ENCODE measurements at places on chromosomes 3 and 15.
A peak's percentile ranks its signal among the peaks of the same experiment; 100 is the strongest.

- no peak for DNase-seq
Observed at GRCh38 chr3:177563243-177563780, 366.0 kb upstream of the TBL1XR1 start.

GRCh38 chr15:94002041-94002440 lies 229.3 kb upstream of the MCTP2 start:
- no peak for DNase-seq

DNA sequence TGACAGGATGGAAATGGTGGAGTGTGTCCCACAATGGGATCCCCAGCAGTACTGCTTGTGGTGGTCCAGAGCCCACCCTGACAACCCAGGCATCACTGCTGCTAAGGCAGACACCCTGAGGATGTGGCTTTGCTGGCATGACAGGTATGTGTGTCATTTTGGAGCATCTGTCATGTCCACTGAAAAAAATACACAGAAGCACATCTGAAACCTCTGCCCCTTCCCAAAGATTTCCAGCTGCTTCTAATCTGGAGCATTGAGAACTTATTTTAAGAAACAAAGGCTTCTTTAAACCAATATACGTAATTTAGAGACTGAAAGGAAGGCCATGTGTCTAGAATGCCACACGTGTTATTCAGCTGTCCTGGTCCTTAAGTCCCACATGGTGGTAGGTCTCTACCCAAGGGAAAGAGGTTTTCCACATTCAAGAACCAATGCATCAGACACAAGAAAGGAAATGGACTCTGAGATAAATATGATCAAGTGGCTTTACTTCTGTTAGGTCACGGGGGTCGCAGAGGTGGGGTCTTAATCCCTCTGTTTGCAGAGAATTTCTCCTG lies 88.3 kb downstream of the PDZRN3 start:
- no peak for DNase-seq

- no peak for DNase-seq
Observed at GRCh38 chr15:69663982-69664381, 211.4 kb downstream of the RPLP1 start.

- DNase-seq, result no peak
Observed at GRCh38 chr15:38687340-38687739, 122.7 kb upstream of the RASGRP1 start.

GRCh38 chr15:38263996-38264395 lies 11.4 kb downstream of the SPRED1 start:
- peak; percentile 81 for DNase-seq

DNA sequence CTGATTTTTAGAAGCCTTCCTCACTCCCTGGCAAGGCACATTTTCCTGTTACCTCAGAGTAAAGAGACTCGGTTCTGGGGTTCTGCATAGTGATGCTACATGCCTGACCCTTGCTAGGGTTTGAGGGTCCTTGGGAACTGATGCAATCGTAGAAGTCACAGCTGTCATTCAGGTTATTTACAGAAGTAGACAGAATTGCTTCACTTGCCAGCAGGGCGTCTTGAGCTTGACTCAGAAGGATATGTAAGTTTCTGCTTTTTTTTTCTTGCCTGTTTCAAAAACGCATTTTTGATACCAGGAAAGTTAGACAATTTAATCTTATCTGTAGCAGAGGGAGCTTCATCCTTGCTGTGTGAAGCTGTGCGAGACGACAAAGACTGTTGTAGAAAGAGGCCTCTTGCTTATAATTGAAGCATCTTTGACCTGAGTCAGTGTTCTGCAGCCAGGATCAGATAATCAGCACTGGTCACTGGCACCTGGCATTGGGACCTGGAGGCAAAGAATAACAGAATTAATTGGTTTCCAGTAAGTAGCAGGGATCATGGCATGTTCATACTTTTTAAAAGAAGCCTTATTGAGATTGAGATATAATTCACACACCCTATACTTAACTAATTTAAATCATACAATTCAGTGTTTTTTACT lies 24.8 kb downstream of the CACNA1D start:
- no peak for DNase-seq

DNA sequence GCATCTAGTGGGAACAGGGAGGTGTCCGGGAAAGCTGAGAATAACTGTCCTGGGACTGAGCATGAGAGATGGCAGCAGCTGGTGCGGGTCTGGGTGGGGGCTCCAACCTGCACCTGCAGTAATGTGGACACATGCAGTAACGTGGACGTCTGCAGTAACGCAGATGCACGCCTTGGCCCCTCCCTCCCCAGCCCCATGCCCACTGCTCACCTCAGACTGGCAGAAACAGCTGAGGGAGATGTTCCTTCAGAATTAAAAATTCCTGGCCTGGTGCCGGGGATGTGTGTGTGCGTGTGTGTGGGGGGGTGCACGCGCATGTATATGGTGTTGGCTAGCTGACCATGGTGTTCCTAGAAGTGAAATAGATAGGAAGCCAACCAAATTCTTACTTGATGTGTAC lies 86.7 kb upstream of the OXTR start:
- DNase-seq, result no peak

GRCh38 chr3:119261055-119261454 lies 20.4 kb upstream of the B4GALT4 start:
- DNase-seq, result no peak

GRCh38 chr3:43004282-43004681 lies 25.2 kb downstream of the GASK1A start:
- DNase-seq, result no peak

DNA sequence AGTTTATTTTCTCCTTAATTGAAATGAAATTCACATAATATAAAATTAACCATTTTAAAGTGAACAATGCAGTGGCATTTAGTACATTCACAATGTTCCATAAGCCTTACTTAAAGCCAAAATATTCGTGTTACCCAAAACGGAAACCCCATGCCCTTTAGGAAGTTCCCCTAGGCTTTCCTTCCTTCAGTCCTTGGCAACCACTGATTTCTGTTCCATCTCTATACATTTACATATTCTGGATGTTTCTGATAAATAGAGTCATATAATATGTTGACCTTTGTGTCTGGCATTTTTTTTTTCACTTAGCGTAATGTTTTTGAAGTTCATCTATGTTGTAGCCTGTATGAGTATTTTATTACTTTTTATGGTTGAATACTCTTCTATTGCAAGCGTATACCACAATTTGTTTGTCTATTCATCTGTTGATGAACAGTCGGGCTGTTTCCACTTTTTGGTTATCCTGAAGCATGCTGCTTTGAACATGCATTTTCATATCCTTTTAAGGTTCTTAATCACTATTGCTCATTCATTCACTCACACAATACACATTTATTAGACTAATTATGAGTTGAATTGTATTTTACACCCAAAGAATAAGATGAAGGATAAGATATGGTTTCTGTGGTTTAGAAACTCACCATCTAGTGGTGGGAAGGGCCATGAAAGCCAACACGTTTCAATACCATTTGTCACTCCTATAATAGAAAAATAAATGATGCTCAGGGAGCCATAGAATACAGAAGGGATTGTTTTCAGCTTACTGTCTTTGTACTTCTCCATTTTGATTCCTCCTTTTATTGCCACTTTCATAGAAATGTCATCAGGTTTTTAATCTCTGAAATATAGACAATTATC lies 408.2 kb upstream of the CBLB start:
- no peak for DNase-seq

DNA sequence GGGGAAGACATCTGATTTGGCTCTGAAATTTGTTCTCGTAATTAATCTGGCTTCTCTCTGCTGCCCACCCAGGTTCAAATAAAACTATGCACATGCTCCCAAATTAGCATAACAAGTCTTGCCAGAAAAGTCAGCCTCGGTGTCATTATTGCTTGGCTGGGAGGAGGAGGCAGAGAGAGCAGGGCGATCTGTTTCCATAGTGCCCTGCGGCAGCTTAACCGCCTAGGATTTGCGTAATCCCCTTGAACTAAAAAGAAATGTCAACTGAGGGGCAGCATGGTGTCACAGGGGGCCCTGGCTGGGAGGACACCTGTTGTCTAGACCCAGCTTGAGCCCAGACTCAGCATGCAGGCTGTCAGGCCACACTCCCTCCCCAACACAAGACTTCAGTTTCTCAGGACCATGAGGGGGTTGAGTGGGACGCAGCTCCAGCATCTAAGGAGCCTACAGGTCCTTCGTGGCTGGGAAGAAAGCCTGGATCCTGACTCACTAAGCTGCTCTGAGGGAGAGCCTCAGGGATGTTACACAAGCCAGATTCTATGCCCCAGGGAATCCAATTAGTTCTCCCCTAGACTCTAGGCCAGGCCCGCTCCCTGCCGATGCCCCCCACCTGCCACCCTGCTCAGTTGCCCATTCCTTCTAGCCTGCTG lies 17.3 kb downstream of the MRPS11 start:
- DNase-seq, result peak; percentile 66

GRCh38 chr3:187932530-187932929 lies 187.3 kb upstream of the BCL6 start:
- DNase-seq, result no peak

GRCh38 chr3:170469151-170470062 lies 50.7 kb downstream of the CLDN11 start:
- no peak for DNase-seq

DNA sequence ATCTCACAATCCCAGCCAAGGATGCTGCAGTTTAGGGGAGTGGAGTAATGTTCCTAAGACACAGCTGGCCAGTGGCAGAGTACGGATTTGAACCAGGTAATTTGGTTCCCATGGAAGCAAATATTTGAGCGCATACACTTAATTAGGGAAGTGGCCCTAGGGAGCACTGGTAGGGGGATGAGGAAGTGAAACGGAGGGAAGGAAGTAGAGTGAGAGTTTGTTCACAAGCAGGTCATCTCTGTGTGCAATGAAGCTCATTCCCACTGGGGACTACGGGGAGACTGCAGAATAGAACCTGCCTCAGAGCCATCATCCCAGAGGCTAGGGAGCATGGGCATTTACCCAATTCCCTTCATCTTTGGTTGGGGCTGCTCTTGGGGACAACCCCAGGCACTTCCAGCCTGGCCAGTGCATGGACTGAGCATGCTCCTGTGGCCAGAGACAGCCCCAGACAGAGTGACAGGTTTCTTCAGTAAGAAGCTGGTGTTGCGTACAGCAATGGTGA lies 317.2 kb upstream of the PROK2 start:
- DNase-seq, result no peak

DNA sequence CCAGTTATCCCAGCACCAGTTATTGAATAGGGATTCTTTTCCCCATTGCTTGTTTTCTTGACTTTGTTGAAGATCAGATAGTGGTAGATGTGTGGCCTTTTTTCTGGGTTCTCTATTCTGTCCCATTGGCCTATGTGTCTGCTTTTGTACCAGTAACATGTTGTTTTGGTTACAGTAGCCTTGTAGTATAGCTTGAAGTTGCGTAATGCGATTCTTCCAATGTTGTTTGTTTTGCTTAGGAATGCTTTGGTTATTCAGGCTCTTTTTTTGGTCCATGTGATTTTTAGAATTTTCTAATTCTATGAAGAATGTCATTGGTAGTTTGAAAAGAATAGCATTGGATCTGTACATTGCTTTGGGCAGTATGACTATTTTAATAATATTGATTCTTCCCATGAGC lies 94.3 kb upstream of the CHMP2B start:
- no peak for DNase-seq

GRCh38 chr15:39359771-39360170 lies 221.1 kb upstream of the THBS1 start:
- DNase-seq, result no peak

DNA sequence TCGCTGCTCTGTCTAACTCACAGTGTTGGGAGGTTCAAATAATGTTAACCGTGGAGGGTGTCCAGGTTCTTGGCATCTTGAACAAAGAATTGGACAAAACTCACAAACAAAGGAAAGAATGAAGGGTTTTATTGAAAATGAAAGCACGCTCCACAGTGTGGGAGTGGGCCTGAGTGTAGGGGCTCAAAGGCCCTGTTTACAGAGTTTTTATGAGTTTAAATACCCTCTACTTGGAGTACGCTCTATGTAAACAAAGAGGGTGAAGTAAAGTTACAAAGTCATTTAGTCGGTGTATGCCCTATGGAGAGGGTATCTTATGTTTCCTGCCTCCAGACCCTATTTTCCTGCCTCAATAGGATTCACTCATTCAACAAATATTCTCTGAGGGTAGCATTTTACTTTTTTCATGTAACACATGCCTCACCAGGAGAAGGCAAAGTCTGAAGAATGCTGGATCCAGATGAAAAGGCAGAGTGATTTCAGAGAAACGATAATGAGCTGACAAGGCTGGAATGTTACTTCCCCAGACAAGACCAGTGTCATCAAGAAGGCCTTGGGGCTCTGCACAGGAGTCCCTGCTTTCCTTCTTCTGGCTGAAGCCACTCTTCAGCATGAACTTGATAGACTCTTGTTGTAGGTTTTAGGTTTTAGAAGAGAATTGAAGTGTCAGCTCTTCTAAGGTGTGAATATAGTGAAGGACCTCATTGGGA lies 163.6 kb downstream of the FAM43A start:
- DNase-seq, result no peak

DNA sequence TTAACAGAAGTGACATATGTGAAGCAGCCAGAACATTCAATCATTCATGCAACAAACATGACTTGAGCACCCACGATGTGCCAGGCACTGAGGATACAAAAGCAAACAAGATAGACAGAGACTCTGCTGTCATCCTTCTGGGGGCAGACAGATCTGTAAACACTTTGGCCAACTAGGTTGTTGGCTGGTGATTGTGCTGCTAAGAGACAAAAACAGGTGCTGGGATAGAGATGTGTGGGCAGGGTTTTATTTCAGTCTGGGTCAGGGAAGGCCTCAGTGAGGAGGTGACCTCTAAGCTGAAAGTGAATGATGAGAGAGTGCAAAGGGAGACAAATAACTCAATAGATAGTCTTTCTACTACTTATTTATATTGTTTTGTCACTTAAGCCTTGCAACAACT lies 147.0 kb upstream of the VEPH1 start:
- no peak for DNase-seq

DNA sequence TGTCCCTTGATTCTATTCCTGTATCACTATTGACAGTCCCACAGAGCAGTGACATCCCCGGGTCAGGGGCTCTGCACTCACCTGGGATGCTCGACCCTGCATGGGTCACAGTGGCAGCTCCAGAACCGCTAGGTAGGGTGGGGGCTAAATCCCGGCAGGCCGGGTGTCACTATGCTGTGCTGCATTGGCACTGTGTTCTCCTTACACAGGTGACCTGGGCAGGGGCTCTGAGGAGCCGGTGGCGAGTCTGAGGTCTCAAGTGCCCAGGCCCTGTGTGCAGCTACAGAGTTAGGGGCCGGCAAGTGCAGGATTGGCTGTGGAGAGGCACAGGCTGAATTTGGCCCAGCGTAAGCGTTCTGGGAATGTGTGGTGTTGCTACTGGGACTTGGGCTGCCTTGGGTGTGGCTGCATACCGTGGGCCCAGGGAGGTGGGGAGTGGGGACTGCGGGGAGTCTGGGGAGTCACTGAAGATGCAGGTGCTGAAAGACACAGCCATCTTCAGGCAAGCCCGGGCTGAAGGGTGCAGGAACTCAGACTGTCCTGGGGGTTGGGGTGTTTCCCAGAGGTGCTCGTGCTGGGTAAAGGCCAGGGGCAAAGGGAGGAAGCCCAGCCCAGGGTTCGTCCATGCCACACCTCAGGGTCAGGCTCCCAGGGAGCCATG lies 102.6 kb upstream of the PRR20G start:
- no peak for DNase-seq

GRCh38 chr3:44241706-44242105 lies at the start of gene TOPAZ1:
Gene TOPAZ1, plus strand, starts transcription at chr3:44241886. Its CDS starts 168 bp downstream, at chr3:44242054.
- DNase-seq, result no peak

- DNase-seq, result no peak
Observed at GRCh38 chr3:14133876-14134275, 9.0 kb downstream of the TMEM43 start.

Data from retinal pigment epithelial cell (primary cell).